ENCODE measurements at places on chromosomes 3 and 15.

- DNase-seq: no peak
Measured at GRCh38 chr15:70401709-70402108, 304.0 kb upstream of the TLE3 start.

- no peak for DNase-seq
Measured at GRCh38 chr3:122903171-122903570, 108.3 kb downstream of the SLC49A4 start.

- DNase-seq: no peak
Measured at GRCh38 chr15:49900006-49900902, 218.8 kb downstream of the ATP8B4 start.

- DNase-seq: no peak
Measured at GRCh38 chr3:184299488-184300377, 692 bp downstream of the PSMD2 start.

DNA sequence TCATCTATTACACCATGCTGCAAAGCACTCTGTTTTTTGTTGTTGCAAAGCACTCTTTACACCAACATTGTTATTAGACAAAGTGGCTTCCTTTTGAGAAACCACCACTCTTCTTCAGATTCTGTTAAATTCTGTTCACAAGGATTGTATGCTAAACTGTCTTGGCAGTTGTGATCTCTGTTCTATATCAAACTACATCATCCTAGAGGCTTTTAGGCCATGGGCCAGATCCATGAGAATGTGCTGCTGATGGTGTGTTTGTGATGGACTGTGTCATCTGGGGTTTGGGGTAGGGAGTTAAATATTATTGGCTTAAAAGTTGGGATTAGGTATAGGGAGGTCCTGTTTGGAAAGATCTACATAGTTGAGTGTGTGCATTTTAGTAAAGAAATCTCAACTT is 229.8 kb downstream of the GAP43 start:
- no peak for DNase-seq

DNA sequence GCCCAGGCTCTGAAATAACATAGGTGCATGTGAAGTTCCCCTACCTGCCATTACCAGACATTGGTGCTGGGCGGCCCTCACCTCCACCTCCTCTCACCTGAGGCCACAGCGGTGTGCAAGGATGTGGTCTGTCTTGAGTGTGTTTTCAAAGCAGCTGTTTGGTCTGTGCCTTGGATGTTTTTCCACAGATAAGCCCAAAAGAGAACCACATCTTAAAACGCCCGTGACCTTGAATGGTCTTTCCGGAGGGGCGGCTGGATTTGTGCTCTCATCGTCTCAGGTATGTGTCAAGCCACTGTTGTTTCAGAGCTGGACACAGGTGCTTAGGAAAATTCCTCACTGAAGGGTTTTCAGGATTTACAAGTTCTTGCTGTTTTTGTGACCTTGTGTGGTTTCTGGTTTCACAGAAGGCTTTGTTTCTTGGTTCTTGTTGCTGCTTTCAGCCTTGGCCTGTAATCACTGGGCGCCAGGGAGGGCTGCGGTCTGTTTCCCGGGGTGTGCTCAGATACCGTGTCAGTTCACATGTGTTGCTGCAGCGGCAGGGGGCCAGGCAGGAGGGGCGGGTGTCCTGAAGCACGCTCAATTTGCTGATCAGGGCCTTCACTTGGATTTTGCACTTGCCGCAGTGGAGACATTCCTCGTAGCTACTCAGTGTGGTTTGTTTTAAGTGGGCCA is 128.4 kb downstream of the IGF1R start:
- DNase-seq: no peak

- no peak for DNase-seq
Measured at GRCh38 chr15:69955240-69955894, 142.3 kb downstream of the TLE3 start.

GRCh38 chr3:85632921-85633320 is 674.1 kb downstream of the CADM2 start:
- DNase-seq: no peak

GRCh38 chr3:112126511-112126911 is 6.5 kb downstream of the GCSAM start:
- DNase-seq: no peak

DNA sequence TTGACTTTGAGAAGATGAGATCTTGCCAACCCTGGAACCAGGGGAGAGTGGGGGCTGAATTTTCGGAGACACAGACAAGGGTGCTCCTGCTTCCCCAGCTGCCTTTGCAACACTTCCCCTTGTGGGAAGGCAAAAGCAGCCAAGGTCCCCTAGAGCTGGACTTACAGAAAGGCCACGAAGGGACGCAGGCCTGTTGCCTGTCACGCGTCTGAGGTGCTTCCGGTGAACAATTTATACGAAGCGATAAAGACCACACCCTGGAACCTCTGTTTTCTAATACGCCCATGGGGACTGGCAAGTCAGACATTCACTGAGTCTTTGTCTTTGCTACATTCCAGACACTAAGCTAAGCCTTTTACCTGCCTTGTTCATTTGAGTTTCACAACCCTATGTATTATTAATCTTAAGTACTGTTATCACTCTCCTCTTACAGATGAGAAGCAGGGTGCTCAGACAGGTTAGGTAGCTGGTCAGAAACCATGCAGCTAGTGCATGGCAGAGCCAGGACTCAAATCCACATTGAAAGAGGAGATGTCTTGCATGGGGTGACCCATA is 13.2 kb downstream of the MEGF11 start:
- DNase-seq: no peak

DNA sequence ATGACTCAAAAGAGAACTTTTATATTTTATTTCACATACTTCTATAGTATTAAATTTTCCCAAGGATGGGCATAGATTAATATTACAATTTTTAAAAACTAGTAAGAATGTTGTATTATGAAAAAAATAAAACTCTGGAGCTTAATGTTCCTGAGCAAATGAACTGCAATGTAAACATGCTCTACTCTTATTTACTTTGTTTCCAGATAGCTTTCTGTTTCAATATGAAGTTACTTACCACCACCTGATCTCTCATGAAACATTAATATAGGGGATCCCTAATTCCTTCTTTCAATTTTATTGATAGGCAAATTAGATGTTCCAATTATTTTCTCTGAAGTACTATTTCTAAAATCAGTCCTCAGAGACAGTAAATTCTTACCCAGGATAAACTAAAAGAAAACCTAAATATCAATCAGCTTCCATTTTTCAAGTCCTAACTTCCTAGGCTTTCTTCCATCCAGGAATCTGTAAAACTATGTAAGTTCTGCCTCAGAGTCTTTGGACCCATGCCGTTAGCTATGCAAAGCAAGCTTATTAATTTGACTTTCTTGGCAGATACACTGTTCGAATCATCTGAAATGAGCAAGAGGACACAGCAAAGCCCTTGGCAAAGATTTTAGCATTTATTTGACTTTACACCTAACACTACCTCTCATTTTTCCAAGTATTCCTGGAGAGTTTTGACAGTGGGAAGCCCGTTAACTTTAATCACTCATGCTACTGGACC is 93.2 kb downstream of the PLCH1 start:
- DNase-seq: no peak

GRCh38 chr3:15654891-15655290 is 53.3 kb downstream of the BTD start:
- DNase-seq: no peak

GRCh38 chr15:69518806-69519205 is 66.2 kb downstream of the RPLP1 start:
- DNase-seq: no peak

DNA sequence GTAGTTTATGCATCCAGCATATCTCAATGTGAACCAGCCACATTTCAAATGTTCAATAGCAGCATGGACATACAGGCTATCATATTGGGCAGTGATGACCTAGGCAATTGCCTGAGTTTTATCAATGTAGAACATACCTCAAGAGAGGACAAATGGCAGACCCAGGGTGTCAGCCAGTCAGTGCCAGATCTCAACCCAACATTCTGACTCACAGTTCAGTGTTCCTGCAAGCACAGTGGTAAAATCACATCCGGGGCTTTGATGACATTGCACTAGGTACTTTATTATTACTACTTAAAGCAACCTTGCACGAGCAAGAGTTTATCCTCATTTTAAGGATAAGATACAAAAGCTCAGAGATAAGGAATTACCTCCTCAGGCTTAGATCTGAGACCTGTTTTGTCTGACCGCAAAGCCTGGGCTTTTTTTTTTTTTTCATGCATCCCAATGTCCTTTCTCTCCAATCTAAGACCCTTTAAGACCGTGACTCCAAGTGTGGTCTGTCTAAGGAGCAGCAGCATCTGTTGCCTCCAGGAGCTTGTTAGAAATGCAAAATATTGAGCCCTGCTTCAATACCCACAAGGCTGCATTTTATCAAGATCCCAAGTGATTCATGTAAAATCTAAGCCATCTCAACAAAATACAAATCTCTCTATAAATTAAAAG is 60.1 kb downstream of the SLC12A1 start:
- no peak for DNase-seq

- DNase-seq: no peak
Measured at GRCh38 chr15:60573936-60574335, 95.0 kb upstream of the ICE2 start.

GRCh38 chr15:90351479-90352106 is 491 bp upstream of the ZNF774 start:
- no peak for DNase-seq

DNA sequence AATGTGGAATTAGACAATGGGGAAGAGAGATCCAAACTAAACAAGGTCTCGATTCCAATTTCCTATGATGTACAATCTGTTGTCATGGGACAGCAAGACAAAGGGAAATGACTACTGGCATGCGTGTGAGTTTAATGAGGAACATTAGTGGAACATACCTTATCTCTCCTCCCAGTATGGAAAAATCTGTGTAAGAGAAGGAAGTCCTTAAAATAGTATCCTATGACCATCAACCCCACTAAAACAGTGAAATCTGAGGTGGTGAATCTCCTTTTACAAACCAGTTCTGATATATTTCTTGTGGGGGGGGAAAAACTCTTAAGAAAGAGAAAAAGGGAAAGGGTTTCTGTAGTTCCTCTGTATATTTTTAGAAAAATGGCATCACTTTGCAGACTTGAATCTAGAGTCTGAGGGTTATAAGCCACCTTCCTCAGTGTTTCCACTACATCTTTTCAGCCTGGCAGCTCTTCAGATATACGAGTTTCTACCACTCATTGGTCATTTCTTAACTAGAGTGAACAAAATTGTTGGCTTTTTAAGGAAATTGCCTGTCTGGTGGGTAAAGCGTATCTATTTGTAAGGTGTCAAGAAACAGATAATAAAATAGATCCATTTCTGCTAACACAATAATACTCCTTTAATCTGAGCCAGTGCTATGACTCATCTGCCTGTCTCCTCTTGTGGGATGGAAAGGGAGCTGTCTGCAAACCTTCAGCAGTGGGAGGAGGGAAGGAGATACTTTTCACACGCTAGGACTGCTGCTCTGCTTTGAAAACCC is 3.0 kb upstream of the TNFAIP8L3 start:
- DNase-seq: no peak

DNA sequence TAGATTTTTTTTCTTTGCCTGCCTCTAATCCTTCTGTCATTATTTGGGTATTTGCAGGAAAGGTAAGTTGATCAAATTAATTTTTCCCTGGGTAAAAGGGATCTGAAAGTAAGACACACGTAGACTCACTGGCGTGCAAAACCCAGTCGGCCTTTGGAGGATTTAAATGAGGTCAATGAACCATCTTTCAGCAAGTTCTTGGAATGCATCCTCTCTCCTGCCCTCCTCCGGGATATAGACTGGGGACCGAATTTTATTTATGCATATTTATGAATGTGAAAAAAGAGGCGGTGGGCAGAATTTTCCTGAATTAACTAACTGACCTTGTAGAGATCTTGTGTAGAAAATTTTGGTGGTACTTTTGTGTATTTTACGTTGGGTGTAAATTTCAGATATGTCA is 2.2 kb downstream of the CADM2 start:
- DNase-seq: no peak

GRCh38 chr15:35470441-35470840 is 75.5 kb downstream of the DPH6 start:
- no peak for DNase-seq

DNA sequence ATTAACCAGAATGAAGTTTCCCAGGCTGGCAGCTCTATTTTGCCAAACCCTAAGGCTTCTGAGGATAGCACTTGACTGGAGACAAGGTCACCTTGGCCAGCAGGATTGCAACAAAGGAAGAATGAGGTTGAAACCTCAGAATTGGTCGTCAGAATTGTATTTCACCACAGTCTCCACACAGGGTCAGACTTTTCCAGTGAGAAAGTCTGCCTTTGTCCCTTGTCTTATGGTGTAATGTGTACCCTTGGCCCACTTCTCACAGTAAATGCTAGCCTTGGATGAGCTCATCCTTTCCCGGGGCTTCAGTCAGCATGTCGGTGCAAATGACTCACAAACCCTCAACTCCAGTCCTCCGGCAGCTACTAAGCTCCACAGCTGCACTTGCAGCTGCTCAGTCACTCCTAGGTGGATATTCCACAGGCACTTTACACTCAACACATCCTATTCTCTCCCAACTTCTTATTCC is 19.7 kb downstream of the SSR3 start:
- DNase-seq: no peak
